GM12891 (cell line): ENCODE measurements at places on chromosomes 12 and 14.
A peak's percentile ranks its signal among the peaks of the same experiment; 100 is the strongest.

GRCh38 chr12:49537752-49538509, 899 bp upstream of the KCNH3 start:
- no peak for DNase-seq

- DNase-seq, result no peak
These were observed 129.0 kb downstream of the ASCL1 start for GRCh38 chr12:103086471-103086870.

GRCh38 chr14:61147831-61148549, 133.1 kb downstream of the TMEM30B start:
- no peak for DNase-seq

- DNase-seq, result no peak
These were observed 152.6 kb upstream of the TBX3 start for GRCh38 chr12:114836609-114837008.

GRCh38 chr14:102050625-102051024, 36.2 kb downstream of the HSP90AA1 start:
- no peak for DNase-seq

GRCh38 chr12:76032043-76032981, 736 bp upstream of the PHLDA1 start:
- peak; percentile 29 for DNase-seq

GRCh38 chr14:81450100-81450531, 50.0 kb upstream of the STON2 start:
- DNase-seq, result no peak

DNA sequence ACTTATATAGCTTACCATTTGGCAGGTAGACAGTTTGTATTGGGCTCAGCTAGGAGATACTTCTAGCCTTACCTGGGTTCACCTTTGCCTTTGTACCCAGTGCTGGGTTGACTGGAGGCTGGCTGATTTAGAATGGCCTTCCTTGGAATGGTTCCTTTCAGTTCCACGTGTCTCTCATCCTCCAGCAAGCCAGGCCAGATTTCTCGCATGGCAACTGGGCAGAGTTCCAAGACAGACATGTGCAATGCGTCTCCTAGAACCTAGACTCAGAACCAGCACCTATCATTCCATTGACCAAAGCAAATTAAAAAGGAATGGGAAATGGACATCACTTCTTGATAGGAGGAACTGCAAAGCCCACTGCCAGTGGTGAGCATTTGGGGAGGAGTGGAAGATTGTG, 79.1 kb upstream of the BDKRB2 start:
- DNase-seq, result no peak

DNA sequence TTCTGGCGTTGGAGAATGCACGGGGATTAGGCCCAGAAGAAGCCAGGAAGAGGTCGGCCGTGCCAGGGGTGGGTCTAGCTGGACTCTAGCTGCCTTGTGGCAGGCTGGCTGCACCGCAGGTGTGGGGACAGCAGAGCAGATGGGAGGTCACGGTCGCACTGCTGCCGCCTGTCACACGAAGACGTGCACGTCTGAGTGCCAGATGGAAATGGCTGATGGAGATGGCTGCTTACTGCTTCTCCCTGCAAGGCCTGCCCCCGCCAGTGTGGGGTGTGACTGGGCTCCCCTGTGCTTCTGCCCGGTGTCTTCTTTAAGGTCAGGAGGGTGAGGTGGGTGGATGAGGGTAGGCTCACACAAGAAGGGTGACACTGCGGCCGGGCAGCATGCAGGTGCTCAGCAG, 79.0 kb downstream of the MOK start:
- no peak for DNase-seq

DNA sequence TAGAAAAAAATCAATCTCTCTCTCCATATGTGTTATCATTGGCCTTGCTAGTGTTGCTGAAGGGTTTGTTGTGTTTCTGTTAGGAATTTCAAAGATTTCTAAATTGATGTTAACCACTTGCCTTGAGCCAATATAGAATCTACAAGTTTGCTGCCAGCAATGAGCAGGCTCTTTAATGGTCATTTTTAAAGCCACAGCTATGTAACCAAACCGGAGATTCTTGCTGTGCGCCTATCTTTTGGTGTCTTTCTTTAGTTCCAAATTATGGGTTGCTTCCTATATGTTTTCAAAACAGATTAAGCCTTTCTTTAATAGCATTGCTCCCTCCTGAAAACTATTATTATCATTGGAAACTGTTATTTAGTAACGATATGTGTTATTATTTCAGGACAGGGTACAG, 545.7 kb downstream of the DIO2 start:
- no peak for DNase-seq

DNA sequence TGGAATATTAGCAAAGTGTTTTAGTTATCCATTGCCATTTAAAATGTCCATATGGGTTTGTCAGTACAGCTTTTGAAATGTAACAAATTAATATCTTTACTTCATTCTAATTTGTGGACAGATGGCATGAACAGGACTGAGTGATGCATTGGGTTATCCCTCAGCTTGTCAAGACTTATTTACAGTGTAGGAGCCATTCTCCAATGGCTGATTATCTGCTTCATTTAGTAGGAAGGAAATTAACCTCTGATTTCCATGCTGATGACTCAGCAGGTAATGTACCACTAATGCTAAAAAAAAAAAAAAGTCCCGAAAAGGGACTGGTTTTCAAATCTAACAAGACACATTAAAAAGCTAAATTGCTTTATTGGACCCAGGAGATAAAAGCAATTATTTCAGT, 1149.0 kb upstream of the USP15 start:
- DNase-seq, result no peak

DNA sequence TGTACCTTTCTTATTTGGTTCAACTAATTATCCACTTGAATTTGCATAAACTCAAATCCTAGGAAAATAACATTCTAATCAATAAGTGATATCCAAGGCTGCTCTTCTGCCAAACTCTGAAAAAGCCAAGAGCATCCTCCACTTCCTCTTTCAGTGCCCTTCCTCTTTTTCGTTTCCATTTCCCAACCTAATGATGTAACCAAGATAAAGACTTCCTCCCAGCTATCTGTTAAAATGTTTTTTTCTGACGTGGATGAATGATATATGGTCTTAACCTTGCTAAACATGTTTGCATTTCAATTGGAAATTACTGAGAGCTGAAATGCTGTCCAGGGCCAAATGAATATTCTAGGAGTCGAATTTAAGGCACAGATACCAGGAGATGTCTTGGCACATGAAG, 459.5 kb upstream of the PDE3A start:
- DNase-seq, result no peak

GRCh38 chr12:104702565-104703139, 245.9 kb downstream of the CHST11 start:
- DNase-seq, result no peak

DNA sequence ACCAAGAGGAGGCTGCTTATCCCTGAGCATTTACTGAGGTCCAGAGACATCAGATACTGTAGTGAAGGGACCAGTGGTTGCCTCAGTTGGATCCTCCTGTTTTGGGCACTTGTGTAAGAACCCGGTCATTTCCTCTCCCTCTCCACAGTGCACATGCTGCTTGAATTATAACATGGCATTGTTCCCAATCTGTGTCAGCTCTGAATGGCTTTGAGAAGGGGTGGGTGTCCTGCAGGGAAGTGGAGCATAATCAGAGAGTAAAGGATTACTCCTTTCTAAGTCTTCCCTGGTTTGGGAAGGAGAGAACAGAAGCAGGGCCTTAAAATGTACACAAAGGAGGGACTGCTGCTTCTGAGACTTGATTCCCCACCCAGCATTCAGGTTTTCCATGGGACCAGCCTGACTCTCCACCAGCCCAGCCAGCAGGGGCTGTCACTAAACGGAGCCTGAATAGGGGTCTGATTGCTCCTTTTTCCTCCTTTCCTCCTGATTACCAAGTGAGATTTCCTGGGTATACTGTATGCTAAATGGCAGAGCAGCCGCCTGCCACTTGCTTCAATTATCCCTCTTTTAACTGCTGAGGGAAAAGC, 78.4 kb downstream of the NRXN3 start:
- DNase-seq, result no peak

- DNase-seq, result no peak
These were observed 25.0 kb downstream of the MMAB start for GRCh38 chr12:109548258-109548657.

- no peak for DNase-seq
These were observed 47.7 kb downstream of the GNG2 start for GRCh38 chr14:51908086-51908485.

DNA sequence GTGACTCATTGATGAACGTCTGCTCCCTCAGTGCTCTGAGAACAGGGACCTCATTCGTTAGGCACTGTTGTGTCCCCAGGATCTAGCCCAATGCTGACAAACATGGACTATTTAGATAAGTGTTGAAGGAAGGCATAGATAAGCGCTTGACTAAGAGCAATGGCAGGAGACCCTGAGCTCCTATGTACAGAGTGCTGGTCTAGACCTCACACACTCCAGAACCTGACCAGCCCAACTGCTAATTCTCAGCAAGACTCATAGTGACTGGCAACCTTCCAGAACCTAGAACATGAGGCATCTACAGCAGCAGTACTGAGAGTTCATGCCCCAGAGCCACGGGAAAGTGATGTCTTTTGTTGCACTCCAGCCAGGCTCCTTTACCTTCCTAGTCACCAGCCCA, 69.2 kb downstream of the CRACR2A start:
- no peak for DNase-seq

- no peak for DNase-seq
These were observed 316.4 kb downstream of the MED13L start for GRCh38 chr12:115960868-115961802.

GRCh38 chr12:45701296-45701695, 28.2 kb upstream of the ARID2 start:
- DNase-seq, result no peak

GRCh38 chr12:49322367-49322707, 718 bp upstream of the TROAP start:
- DNase-seq, result no peak

- no peak for DNase-seq
These were observed 26.9 kb upstream of the MYBPC1 start for GRCh38 chr12:101567918-101568317.
